Activated T-cell treated with anti-CD3 and anti-CD28 coated beads for 24 hours (primary cell): ENCODE measurements at places on chromosomes 1 and 21.

DNA sequence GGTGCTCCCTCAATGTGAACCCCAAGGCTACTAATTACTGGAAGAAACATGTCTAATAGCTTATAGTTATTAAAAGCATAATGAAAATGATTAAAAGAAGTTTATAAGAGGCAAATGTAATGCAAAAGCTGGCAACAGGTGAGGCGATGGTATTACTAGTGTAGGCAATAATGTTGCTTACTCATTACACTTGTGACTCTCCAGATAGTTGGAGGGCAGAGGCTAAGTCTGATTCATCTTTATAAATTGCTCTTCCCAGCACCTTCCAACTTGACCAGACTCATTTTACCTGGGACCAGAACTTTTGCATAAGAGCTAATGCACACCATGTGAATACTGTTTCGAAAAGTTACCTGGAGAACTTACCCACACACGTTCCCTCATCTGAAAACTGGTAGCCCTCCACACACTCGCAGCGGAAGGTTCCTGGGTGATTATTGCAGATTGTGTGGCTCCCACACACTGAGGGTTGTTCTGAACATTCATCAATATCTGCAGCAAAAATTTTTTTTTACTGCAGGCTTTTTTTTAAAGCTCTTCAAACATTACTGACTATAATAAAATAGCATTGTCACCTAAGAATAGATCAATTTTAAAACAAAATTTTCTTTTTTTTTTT is 48.0 kb downstream of the NID1 start:
- no peak for DNase-seq

DNA sequence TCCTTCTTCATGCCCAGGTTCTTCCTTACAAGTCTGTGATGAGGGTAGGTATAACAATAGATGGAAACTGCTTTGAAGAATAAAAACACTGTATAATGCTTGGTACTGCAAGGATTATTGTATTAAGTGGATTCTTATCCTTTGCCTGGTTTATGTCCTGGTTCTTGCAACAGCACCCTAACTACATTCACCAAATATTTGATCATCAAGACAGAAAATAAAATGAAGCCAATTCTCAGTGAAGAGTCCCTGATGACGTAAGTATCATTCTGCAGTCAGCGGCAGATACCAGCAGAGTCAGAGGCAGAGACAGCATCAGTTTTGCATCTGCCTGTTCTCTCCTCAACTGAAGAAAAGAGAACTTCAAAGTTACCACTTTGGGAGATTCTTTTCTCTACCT is 19.7 kb downstream of the ARHGEF11 start:
- no peak for DNase-seq

DNA sequence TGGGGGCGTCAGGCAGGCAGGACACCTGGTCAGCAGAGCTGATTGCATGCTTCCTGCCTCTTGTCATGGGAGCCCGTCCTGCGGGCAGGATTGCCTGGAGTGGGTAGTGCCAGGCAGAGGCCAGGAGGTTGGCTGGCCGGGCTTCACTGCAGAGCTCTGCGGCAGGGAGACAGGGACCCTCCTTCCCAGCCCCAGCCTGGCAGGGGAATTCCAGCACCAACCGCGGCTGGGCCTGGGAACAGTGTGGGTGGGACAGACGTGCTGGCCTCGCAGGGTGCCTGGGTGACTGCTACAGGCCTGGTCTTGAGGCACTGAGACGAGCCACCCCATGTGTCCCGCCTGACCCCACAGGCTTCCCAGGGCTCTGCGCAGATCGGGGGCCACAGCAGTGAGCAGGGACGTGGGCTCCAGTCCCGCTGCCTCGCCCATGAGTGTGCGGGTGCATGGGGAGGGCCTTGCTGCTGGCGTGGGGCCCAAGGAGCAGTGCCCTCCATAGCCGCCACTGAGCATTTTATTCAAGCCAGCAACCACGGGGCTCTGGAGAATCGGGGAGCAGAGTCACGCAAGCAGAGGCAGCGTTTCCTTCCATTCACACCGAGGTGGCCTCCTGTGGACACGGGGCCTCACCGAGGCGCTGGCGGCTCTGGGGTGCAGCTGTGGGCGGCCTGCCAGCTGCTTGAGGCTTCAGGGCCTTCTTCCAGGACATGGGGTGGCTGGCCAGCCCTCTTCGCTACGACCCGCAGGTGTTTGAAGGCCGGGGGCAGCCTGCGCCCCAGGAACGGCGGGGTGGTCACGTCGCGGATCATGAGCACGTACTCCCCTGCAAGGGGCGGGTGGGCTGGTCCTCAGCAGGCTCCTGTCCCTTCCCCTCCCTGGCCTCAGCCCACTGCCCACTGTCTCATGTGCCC is 70.3 kb downstream of the MORN1 start:
- no peak for DNase-seq

DNA sequence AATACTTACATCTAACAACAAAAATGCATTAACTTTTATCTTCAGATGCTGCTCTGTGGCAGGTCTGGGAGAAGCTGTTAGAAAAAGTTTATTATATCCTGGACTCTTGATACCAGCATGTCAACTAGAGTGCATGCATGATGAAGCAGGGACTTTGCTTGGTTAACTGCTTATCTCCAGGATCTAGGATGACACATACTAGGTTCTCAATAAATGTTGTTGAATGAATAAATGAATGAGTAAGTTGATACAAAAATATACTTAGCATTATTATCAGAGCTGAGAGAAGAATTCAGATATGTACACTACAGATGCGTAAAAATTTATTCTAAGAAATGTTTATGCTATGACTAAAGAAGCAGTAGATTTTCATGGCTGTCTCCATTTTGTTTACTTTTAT is 304.3 kb downstream of the LTN1 start:
- DNase-seq, result no peak

GRCh38 chr1:180309338-180309737 is 79.3 kb downstream of the LHX4 start:
- no peak for DNase-seq
